ENCODE measurements at places on chromosomes 3 and 15.

DNA sequence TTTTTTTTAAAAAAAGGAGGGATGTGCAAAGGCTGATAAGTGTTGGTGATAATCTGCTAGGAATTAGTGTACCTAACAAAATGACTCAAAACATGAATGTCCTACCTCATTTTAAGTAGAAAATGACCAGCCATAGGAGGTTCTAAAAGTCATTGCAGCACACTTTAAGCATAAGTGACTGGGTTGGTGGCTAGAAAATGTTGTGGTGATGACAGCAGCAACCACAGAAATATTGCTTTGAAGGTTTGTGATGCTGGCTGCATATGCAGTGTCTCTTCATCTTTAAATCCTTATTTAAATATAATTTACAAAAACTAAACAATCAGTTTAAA, 55.2 kb downstream of the CMSS1 start:
- DNase-seq = no peak

DNA sequence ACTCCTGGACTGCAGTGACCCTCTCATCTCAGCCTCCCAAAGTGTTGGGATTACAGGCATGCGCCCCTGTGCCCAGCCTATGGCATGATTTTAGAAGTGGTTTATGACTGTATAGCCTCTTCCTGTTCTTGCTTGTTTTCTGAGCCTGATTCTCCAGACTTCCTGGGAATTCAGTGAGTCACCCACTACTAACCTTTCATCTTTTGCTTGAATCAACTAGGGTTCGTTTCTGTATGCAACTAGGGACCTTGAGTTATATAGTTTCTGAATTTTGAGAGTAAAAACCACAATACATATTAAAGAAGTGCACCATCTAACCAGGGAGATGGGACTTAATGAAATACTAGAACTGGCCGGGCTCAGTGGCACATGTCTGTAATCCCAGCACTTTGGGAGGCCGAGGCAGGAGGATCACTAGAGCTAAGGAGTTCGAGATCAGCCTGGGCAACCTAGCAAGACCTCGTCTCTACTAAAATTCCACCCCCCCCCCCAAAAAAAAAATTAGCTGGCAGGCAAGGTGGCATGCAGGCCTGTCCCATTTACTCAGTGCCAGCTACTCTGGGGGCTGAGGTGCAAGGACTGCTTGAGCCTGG, 76.0 kb downstream of the ZNF609 start:
- DNase-seq = peak; percentile 53

GRCh38 chr3:143090976-143091837, 28.4 kb upstream of the CHST2 start:
- DNase-seq = no peak

GRCh38 chr3:133989936-133990702, 39.6 kb downstream of the SLCO2A1 start:
- DNase-seq = no peak

- DNase-seq = no peak
Observed at GRCh38 chr3:102112704-102113230, 263.5 kb downstream of the NFKBIZ start.

- peak; percentile 65 for DNase-seq
Observed at GRCh38 chr3:31704591-31705179, 172.0 kb downstream of the STT3B start.

GRCh38 chr3:122936986-122937385, 90.6 kb downstream of the SEMA5B start:
- DNase-seq = no peak

- DNase-seq = no peak
Observed at GRCh38 chr15:53695365-53695764, 64.1 kb downstream of the WDR72 start.

DNA sequence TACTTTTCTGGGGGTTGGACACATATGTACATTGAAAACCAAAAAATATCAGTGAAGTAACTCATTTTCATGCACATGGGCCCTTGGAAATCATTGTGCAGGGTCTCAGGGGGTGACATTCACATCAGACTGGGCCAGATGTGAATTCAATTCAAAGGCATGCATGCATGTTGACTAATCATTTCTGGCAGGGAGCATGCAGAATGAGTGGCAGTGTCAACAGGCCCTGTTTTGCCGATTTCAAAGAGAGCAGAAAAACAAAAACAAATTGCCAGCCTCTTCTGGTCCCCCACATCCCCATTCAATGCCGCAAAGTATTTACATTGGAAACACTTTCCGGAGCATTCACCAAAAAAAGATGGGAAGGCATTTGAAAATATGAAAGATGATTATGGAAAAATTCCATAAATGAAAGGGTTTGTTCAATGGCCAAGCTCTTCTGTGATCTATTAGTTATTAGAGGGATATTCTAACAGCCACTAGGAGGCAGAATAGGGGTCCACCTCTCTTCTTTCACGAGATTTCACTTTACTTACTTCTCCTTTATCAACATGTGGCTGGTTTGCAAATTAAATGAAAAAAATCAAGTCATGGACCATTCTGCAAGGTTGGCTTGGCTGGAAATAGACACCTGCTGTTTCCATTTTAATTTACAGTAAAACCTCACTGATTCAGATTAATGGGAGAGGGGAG, 119.9 kb upstream of the FEZF2 start:
- DNase-seq = no peak

- no peak for DNase-seq
Observed at GRCh38 chr3:152760024-152760563, 74.8 kb upstream of the P2RY1 start.

Measured in AG04450 (cell line).